ENCODE measurements at places on chromosomes 6 and 20.

- peak; percentile 37 for DNase-seq
- no peaks in the 10 kb centered on the region for H3K27me3 ChIP-seq
- no peak overlapping the region for H3K27ac ChIP-seq
- H3K4me3 ChIP-seq, result no peak overlapping the region
- no peaks in the 10 kb centered on the region for H3K4me1 ChIP-seq
These were observed 304.1 kb downstream of the LAMA2 start for GRCh38 chr6:129186988-129187387.

- DNase-seq, result peak; percentile 45
- H3K4me1 ChIP-seq, result peaks cover 6% of the 10 kb centered on the region
- no peaks in the 10 kb centered on the region for H3K27me3 ChIP-seq
- H3K4me3 ChIP-seq, result no peak overlapping the region
These were observed 192.8 kb downstream of the LY86 start for GRCh38 chr6:6781172-6781872.

DNA sequence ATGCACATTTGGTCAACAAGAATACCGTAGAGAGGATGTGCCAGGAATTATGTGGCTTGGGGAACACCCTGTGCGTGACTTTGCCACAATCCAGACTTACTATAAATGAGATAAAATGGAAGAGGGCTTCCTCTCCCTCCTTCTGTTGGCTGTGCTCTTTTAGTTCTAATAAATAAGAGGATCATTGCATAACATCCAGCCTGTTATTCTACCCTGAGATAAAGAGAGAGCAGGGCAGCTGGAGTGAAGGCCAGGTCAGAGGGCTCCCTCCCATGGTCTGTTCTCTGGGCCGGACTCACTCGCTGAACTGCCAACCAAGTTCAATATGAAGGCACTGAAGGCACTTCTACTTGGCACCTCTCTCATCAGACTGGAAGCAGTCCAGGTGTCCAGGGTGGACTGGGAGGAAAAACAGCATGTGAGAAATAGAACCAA lies 91.7 kb downstream of the MTFR2 start:
- H3K4me3 ChIP-seq, result no peak overlapping the region
- DNase-seq, result no peak
- peaks cover 27% of the 10 kb centered on the region for H3K36me3 ChIP-seq
- no peaks in the 10 kb centered on the region for H3K4me1 ChIP-seq
- no peaks in the 10 kb centered on the region for H3K27me3 ChIP-seq

DNA sequence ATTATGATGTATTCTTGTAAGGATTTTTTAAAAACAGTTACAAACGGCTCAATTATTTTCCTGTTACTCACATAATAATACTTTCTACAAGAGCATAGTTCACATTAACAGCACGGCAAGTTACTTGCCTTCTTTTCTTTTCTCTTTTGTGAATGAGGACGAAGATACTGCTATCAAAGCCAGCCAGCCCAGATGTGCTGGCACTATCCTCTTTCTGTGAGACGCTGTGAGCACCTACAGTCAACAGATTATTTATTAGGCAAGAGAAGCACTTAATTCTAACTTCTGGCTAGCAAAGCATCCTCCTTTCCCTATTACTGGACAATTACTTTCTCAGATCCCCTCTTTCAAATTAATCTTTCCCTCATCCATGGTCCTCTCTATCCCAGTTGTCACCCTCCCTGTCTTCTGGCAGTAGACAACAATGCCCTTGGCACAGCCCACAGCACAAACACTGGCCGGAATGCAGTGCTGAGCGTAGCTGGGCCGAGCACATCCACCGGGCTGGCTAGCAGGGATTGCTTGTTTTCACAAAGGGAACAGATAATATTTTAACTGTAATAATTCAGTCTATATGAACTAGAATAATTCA lies 262.1 kb downstream of the FOXC1 start:
- no peaks in the 10 kb centered on the region for H3K36me3 ChIP-seq
- no peak overlapping the region for H3K4me3 ChIP-seq
- peak overlapping the region; percentile 42 for H3K27ac ChIP-seq
- peaks cover 30% of the 10 kb centered on the region for H3K4me1 ChIP-seq
- peak; percentile 66 for DNase-seq
- peaks cover 5% of the 10 kb centered on the region for H3K27me3 ChIP-seq

DNA sequence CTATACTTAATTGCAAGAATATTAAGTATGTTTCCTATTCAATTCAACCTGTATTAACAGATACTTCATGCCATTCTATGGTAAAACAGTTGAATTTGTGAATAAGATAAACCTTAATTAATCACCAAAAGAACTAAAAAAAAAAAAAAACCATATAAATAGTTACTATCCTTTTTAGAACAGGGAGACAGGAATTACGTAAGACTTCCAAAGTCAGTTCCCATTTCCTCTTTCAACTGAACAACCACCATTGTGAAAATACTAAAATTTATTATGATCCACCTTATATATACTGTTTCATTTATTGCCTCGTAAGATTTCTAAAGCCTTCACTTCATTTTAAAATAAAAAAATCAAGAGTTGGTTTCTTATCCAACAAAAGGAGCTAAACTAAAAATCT lies 9.4 kb downstream of the CCNC start:
- no peak overlapping the region for H3K27ac ChIP-seq
- peaks cover 19% of the 10 kb centered on the region for H3K36me3 ChIP-seq
- no peak overlapping the region for H3K4me3 ChIP-seq

DNA sequence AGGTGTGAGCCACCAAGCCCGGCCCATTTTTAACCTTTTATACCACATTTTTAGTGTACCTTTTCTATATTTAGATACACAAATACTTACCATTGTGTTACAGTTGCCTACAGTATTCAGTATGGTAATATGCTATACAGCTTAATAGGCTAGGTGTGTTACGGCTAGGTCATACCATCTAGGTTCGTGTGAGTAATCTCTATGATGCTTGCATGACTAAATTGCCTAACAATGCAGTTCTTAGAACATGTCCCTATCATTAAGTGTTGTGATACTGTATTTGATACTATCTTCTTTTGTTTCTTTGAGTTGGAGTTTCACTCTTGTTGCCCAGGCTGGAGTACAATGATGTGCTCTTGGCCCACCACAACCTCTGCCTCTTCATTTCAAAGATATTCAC lies 387.7 kb upstream of the SASH1 start:
- H3K4me1 ChIP-seq, result peaks cover 4% of the 10 kb centered on the region
- no peak overlapping the region for H3K4me3 ChIP-seq
- H3K27ac ChIP-seq, result no peak overlapping the region
- no peaks in the 10 kb centered on the region for H3K27me3 ChIP-seq

DNA sequence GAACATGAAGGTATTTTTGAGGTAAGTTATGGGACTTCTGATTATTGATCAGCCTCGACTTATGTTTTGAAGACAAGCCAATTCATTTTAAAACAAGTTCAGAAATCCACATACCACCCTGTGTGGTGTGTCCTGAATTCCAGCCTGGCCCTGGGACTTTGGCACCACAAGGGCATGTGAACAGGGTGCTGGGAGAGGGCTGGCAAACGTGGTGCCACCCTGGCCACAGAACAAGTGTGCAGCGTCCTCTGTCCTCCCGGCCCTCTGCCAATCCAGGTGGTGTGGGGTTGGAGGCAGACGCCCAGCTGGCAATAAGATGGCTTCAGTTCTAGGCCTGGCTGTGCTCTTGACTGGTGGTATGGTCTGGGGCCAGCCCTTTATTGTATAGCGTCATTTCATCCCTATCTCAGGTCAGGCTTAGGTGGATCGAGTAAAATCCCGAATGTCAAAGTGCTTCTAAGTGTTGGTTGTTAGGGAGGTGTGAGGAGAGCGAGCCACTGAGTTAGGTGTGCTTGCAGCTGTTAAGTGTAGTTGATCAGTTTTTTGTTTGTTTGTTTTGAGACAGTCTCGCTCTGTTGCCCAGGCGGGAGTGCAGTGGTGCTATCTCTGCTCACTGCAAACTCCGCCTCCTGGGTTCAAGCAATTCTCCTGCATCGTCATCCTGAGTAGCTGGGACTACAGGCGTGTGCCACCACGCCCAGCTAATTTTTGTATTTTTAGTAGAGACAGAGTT lies 84.2 kb downstream of the RNF144B start:
- no peaks in the 10 kb centered on the region for H3K27me3 ChIP-seq
- no peak overlapping the region for H3K27ac ChIP-seq
- H3K4me3 ChIP-seq, result no peak overlapping the region

DNA sequence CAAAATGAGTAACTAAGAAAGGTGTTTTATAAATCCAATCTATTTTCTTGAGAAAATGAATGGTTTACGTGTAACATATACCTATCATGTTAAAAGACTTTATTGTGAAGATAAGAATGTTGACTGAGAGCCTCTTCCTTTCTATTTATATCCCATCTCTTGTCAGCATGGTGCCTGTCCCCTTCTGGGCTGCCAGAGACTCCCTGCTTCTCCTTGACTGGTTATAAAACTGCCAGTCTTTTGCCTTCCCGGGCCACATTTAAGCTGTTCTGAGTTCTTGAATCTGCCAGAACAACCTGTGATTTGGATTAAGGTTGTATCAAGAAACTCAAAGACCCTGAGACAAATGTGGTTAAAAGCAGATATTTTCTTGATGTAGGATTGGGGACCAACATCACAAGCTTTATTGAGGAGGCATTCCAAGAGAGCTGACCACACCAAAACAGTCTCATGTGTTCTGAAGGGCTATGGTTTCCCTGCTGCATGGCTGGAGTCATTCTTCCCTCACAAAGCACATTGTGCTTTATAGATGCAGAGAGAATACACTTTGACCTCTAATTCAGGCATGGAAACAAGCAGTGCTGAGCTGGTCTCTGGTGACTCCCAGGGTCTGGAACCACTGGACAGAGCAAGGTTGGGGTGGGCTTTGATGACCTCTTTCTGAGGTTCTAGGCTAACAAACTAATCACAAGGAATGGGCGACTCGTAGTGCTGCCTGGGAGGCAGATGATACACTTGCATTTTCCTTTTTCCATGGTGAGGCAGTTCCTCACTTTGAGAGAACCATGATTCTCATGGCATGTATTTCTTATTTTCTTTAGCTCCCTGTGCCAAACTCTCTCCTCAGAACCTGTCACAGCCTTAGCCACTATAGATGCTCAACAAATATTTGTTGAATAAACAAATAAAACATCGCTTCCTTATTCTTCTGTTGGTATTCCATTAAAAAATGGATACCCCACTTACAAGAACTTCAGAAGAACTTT lies 205.0 kb upstream of the PREP start:
- no peaks in the 10 kb centered on the region for H3K36me3 ChIP-seq
- H3K27me3 ChIP-seq, result peaks cover 4% of the 10 kb centered on the region
- H3K4me1 ChIP-seq, result peaks cover 12% of the 10 kb centered on the region
- no peak overlapping the region for H3K27ac ChIP-seq

DNA sequence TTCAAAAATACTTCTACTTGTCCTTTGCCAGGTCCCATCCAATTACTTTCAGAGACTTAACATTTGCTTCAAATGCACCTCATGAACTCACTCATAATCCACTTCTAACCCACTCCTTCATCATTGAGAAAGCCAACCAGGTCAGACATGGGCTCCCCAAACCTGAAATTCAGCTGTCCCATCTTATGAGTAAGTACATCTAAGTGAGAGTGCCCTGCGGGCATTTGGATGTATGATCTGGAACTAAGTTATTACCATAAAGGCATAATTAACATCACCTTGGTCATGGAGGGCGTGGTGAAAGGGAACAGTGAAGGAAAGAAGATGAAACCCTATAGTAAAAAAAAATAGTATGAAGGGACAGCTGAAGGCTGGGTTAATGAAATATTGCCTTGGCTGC lies 896.8 kb downstream of the C6orf118 start:
- no peaks in the 10 kb centered on the region for H3K36me3 ChIP-seq
- peaks cover 2% of the 10 kb centered on the region for H3K4me1 ChIP-seq
- no peak overlapping the region for H3K27ac ChIP-seq
- peaks cover 2% of the 10 kb centered on the region for H3K27me3 ChIP-seq
- DNase-seq, result no peak

DNA sequence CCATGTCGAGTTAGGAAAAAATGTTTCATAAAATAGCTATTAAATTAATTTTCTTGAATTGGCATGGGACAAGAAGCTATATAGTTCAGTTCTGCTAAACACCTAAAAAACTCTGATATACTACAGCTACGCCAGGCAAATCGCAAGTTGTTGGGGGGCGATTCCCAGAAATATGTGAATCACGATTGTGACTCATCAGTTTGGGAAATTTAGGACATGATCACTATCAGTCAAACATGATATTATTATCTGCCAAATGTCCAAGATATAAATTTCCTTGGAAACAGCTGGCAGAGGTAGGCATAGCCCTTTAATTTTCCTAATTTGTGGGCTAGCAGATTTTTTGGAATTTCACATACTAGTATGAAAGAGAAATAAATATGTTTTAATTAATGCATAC lies 123.6 kb downstream of the ATXN1 start:
- no peak overlapping the region for H3K4me3 ChIP-seq
- H3K36me3 ChIP-seq, result no peaks in the 10 kb centered on the region

DNA sequence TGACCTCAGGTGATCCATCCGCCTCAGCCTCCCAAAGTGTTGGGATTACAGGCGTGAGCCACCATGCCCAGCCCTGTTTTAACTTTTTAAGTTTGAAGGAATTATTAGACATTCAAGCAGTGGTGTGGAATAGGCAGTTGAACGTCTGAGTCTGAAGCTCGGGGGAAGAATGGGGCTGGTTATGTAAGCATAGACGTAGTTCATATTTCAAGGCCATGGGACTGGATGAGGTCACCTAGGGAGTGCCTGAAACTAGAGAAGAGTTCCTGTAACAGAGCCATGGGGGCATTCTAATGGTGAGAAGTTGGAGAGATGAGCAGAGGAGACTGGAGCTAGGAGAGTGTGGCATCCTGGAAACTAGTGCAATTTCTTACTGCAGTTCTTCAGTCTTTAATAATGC lies 6.4 kb downstream of the CDKAL1 start:
- no peak overlapping the region for H3K27ac ChIP-seq
- H3K4me3 ChIP-seq, result no peak overlapping the region
- H3K27me3 ChIP-seq, result no peaks in the 10 kb centered on the region
- H3K36me3 ChIP-seq, result peaks cover 24% of the 10 kb centered on the region
- H3K4me1 ChIP-seq, result peaks cover 2% of the 10 kb centered on the region

DNA sequence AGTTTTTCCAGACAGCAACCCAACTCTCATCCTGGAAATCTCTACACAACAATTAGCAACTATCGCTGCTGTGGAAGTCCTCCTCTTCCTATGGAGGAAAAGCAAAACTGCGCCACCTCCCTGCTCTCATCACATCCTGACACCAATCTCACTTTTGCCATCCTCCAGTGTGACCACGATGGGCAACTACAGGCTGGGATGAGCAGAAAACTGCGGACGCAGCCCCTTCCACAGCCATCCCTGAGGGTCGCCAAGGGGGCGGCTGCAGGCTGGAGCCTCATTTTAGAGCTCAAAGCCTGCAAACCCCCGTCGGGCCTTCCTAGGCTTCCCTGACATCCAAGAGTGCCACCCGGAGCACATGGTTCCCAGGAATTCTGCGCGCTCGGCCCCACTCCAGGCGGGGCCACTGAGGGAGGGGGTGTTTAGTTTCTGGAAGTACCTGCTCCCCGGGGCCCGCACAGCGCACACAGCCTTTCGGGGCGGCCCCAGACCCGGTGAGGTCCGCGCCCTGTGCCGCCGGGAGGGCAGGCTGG lies 1.2 kb downstream of the TCFL5 start:
- H3K4me3 ChIP-seq, result peak overlapping the region; percentile 44
- DNase-seq, result peak; percentile 60
- H3K27ac ChIP-seq, result peak overlapping the region; percentile 22
- peaks cover 6% of the 10 kb centered on the region for H3K27me3 ChIP-seq

GRCh38 chr20:17457588-17458190 lies 73.5 kb downstream of the BFSP1 start:
- H3K4me1 ChIP-seq, result no peaks in the 10 kb centered on the region
- H3K27me3 ChIP-seq, result peaks cover 5% of the 10 kb centered on the region
- no peak for DNase-seq
- H3K4me3 ChIP-seq, result no peak overlapping the region
